Tongue (tissue), 3 donors: ENCODE measurements at places on chromosomes 7 and 10. TPM values are rescaled to one million over a fixed set of nuclear protein-coding genes. Genes with fewer than 3 reads are reported as not detected.

DNA sequence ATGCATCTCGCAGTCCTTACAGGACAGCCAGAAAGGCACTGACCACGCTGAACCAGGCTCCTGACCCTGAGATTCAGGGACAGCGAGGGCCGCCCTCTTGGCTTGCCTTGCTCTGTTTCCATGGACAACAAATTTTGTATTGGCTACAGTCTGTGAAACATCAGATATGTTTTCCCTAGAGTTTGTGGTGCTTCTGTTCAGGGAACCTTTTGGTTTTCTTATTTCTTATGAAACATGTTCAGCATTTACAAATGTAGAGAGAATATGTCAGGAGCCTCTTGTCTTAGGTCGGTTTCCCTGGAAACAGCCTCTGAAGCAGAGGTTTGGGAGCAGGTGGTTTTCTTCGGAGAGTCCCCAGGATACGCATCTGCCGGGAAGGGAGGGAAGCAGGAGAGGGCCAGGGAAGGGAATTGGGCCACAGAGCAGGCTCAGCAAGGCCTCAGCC is 260.1 kb downstream of the CCDC3 start:
- peak; percentile 72 for DNase-seq

VWDE gene
- 3.1 TPM for total RNA-seq

IQUB gene
- total RNA-seq = 1.2 TPM

GRCh38 chr7:84399661-84400060 is 205.1 kb upstream of the SEMA3A start:
- peak; percentile 10 for DNase-seq
